ENCODE measurements at places on chromosomes 6 and 20.

DNA sequence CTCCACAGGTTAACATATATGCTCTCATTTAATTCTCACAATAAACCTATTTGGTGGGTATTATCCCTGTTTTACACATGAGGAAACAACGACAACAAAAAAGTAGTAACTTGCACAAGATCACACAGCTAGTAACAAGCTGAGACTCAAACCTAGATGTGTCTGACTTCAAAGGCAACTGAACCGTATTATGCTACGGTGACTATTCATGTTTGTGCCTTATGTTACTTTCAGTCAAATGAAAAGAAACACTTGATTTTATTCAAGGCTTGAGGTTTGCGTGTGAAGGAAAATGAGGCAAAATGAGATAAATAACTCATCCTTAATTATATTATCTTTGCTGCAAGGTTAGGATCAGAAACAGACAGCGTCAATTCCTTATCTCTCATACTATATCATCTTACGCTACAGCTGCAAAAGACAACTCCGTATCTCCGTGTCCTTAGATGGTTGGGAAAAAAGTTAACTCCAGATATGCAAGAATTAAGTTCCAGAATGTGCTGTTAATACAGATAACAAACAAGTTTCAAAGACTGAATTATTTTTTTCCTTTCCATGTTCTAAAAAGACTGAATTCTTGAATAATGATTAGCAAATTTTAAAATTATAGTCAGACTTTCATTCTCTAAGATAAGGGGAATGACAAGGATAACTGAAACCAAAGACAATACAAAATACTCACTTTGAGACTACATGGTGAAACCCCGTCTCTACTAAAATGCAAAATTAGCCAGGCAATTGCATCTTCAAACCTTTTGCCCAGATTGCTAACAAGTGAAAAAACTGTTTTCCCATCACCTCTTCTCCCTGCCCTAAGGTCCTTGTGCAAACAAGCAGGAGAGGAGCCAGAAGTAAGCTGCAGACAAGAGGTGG lies 27.8 kb downstream of the STAU1 start:
- no peak for DNase-seq

- peak; percentile 85 for DNase-seq
These were observed 13.9 kb downstream of the ZNF217 start for GRCh38 chr20:53579581-53580375.

DNA sequence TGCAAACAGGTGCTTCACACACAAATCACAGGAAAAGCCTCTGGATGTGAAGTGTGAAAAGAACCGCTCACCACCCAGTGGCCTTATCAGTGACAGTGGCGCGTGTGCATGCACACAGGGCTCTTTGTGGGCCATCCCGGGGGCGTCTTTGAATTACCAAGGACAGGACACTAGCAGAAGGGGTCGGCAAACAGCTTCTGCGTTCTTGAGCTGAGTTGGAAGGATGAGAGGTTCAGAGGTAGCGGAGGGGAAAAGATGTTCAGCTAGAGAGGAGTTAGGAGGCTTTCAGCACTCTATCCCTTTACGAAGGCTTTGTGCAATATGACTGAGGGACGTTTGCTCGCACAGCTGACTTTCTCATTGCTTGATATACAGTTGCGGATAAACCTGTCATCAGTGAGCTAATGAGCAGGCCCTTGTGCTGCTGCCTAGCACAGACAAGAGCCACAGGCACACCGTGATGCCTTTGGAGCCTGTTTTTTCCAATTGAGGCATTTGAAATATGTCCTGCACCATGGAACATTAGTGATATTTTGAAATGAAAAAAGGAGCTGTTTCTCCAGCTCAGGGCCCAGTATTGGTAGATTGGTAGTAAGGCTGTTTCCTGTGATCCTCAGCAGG lies 83.1 kb downstream of the IYD start:
- no peak for DNase-seq

DNA sequence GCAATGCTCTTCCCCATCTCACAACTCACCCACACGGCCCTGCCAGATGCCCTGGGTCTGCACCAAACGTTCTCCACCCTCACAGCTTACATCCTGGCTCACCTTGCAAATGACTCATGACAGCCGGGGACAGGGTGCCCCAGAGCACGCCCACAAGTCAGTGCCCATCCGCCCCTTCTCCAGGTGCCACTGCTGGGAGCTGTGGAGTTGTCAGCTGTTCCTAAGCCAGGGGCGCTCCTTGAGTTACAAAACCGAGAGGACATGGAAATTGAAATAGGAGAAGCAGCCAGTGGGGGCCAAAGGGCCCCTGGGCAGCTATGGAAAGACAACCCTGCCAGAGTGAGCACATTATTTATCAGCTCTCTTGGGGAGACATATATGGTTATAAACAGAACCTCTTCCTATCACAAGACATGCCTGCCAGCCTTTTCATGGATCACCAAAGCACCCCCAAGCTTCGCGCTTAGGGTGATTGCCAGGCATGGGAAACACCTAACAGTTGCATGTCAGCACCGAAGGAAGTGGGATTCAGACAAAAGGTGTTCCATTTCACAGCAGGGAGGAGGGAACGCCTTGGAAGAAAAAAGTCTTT lies 236.8 kb downstream of the LY86 start:
- DNase-seq, result no peak

GRCh38 chr6:159481897-159482296 lies 211.1 kb downstream of the SOD2 start:
- DNase-seq, result no peak

- no peak for DNase-seq
These were observed 792.6 kb downstream of the PHF3 start for GRCh38 chr6:64428186-64428585.

- DNase-seq, result no peak
These were observed 370.4 kb downstream of the PREX1 start for GRCh38 chr20:48457193-48458002.

DNA sequence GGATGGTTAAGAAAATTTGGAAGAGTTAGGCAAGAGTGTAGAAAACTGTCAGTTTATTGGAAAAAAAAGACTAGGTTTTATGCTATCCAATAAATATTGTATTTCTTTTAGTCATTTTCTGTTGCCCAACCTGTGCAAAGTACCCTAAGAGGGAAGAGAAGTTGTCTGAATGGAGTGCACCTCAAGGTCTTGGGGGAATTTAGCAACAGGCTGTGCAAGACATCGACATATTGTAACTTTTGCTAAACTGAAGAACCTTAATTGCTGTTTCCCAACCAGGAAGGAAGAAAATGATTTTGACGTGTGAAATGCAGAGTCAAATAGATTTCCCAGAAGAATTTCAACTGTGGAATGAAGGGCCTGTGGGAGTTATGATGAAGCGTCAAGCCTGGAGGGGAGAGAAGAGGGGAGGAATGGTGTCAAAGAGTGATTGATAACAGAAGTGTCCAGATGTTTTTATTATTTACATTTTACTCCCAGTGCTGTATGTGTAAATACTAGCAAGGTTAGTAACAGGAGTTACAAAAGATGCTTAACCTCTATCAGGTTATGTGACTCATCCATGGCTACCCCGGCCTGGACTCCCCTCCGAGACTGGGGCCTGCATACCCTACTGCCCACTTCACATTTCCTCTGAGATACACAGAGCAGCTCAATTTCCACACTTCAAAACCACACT lies 246.8 kb downstream of the MYLK4 start:
- DNase-seq, result peak; percentile 31

DNA sequence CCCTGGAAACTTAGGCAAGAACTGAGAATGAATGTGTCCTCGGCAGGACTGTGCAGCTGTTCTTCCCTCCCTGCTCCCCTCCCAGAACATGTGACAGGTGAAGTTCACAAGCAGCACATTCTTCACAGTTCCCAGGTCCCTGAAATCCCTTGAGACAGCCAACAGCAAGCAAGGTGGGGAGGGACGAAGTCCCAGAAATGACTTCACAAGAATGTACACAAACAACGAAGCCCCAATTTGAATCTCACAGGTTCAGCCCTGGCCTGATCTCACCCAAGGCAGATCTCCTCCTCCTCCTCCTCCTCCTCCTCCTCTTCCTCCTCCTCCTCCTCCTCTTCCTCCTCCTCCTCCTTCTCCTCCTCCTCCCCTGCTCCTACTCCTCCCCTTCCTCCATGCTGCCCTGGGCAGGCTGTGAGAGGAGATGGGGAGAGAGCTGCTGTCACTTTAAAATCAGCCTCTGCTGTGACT lies 32.4 kb downstream of the WRNIP1 start:
- DNase-seq, result no peak

DNA sequence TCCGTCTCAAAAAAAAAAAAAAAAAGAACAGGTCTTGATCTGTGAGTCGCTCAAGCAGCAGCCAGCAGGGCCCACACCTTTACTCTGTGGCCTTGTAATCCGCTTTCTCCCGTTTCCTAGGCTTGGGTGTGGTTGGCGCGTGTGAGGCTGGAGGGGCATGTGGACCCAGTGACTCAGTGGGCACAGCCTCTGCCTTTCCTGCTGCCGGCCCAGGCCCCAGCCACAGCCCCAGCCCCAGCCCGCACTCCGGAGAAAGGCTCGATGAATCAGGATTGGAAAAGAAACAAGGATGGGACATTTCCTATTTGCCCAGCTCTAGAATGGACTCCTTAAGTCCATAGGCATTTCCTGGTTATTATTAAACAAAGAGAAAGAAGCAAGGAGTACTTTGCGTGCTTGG lies 4.3 kb downstream of the BHLHE23 start:
- DNase-seq, result no peak

DNA sequence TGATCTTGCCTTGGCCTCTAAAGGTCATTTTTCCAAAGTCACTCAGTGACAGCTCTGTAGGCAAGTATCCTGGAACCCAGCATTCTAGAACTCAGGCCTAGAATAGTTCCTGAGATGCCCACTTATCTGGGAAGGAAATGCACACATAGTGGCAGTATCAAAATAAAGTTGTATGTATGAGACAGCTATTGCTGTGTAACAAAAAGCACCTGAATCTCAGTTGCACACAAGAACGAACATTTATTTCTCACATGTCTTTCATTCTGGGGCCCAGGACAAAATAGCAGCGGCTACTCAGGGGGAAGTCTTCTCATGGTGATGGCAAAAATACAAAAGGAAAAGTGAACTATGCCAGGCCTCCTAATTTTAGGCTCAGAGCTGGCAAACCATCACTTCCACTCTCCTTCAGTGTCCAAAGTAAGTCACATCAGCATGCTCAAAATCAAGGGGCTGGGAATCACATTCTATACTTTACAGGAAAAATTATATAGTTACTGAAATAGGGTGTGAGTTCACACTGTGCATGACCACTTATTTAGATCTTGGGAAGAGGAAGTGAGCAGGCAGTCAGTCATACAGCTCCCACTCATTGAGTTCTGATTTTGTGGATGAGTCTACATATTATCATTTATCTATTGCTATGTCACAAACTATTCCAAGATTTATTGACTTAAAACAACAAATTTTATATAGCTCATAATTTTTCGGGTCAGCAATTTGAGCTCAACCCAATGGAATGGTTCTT lies 133.7 kb upstream of the RIN2 start:
- DNase-seq, result no peak

- DNase-seq, result no peak
These were observed 9.5 kb upstream of the ADRM1 start for GRCh38 chr20:62293111-62293784.

DNA sequence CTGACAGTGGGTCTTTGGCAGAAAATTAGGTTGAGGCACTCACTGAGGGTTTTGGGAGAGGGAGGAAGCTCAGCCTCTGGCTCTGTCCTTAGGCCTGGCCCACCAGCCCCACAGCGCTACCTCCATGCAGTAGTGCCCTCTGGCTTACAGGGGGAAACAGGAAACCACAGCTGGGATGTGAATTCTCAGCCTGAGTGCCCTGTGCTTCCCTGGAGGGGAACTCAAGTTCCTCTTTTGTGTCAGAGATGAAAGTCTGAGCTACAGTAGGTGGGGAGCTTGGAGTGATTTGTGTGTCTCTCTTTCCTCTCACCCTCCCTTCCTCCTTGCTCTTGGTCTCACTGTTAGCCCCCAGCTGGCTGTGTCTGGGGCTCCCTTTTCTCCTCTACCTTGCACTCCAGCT lies 48.2 kb upstream of the BLCAP start:
- DNase-seq, result no peak

GRCh38 chr6:80607811-80608391 lies 501.4 kb downstream of the BCKDHB start:
- DNase-seq, result peak; percentile 94

GRCh38 chr6:170443151-170443662 lies 109.9 kb downstream of the PSMB1 start:
- DNase-seq, result no peak

DNA sequence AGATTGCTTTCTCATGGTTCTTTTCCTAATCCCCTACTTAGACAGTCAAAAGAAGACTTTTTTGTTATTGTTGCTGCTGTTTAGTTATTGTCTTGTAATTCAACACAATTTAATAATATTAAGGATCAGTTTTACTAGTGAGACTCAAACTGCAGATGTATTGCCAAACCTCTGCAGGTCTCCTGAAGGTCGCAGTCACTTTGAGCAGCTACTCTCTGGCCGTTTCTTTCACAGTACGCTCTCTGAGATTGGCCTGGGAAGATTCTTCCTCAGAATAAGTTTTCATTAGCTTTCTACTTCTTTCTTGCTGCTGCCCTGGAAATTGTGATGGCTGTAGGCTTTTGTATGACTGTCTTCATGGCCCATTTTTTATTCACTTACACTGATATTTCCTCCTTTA lies 930.8 kb downstream of the QKI start:
- DNase-seq, result no peak

DNA sequence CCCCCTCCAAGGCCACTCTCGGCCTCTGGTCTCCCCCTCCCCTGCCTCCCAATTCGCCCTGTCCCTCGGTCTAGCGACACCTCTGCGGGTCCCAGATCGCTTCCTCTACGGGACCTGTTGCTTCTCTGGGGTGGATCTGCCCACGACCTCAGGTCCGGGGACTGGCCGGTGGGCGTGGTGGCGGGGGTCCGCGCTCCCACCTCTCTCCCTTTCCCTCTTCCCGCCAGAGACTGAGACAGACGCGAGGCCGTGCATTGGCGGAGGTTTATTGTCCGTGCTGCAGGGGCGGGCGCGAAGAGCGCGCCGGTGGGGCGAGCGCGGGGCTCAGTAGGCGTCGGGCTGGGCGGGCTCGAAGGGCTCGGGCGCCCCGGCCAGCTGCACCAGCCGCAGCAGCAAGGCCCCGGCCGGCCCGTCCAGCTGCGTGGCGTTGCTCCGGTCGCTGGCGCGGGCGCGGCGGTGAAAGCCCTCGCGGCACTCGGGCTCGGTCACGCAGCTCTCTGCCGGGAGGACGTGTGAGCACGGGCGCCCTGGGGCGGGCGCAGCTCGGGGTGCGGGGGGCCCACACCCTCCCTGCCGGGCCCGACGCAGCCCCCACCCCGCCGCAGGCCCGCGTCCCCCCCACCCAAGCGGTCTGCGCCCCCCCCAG lies 2.1 kb downstream of the AVP start:
- peak; percentile 54 for DNase-seq

DNA sequence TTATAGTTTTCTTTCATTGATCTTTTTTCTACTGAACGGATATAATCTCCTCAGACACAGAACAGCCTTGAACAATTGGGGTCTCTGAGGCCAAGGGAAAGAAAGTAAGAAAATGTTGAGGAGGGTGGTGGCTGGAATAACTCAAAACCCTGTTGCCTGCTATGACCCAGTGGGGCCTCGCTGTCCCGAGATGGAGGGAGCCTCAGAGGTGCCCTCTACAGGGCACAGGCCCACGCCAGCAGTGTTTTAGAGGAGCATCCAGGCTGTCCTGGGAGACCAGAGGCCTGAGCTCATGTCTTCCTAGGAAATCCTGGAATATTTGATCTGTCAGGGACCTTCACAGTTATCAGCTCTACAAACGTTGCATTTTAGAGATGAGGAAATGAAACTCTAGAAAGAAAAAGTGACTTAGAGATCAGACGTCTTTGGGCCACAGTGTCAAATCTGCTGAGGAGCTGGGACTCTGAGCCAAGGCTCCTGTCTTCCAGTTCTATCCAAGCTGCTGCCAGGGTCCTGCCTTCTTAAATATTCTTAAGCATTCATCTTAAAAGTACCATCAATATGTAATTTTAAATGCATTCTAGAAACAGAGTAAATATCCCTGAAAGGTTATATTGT lies 26.3 kb downstream of the ALDH5A1 start:
- peak; percentile 73 for DNase-seq

- DNase-seq, result no peak
These were observed 253.8 kb downstream of the BMP7 start for GRCh38 chr20:57012691-57013090.

All from GM23248 (cell line).